ENCODE measurements at places on chromosomes 7 and 10.

DNA sequence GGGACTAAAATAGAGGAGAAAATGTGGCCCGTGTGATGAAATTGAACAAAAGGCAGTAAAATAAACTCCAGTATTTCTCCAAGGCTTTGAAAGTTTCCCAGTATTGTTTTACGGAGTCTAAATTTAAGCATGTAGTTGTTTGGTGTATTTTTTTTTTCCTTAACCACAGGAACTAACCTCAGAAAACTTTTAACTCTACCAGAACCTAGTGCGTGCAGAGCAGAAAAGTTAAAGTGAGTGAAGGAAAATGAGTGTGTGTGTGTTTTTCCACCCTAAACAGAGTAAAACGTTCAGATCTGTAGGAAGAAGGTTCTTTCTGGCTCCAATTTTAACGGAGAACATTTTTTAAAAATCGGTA is 812 bp downstream of the PROSER2 start:
- DNase-seq = no peak

DNA sequence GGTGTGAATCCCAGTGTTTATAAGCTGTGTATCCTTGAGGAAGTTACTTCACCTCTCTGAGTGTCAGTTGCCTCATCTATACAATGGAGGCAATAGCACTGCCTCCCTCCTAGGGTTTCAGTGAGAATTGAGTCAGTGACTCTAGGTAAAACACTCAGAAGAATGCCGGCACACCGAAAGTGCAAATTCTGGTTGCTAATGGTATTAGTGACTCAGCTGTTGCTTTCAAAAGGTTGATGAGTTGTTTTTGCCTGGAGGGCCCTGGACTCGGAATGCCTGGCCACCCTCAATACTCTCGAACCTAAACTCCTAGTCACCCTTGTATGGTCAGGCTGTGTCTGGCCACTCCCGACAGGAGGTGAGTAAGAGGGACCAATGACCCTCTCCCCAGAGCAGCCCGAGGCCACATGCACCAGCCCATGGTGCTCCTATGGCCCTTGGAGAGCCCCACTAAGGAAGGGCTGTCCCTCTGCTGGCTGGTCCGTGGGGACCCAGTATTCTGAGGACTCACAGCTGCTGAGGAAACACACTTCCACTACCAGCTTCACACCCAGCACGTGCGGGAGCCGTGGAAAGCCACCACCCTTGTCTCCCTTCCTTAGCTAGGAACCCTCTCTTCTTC is 60.2 kb downstream of the CALML3 start:
- peak; percentile 38 for DNase-seq

DNA sequence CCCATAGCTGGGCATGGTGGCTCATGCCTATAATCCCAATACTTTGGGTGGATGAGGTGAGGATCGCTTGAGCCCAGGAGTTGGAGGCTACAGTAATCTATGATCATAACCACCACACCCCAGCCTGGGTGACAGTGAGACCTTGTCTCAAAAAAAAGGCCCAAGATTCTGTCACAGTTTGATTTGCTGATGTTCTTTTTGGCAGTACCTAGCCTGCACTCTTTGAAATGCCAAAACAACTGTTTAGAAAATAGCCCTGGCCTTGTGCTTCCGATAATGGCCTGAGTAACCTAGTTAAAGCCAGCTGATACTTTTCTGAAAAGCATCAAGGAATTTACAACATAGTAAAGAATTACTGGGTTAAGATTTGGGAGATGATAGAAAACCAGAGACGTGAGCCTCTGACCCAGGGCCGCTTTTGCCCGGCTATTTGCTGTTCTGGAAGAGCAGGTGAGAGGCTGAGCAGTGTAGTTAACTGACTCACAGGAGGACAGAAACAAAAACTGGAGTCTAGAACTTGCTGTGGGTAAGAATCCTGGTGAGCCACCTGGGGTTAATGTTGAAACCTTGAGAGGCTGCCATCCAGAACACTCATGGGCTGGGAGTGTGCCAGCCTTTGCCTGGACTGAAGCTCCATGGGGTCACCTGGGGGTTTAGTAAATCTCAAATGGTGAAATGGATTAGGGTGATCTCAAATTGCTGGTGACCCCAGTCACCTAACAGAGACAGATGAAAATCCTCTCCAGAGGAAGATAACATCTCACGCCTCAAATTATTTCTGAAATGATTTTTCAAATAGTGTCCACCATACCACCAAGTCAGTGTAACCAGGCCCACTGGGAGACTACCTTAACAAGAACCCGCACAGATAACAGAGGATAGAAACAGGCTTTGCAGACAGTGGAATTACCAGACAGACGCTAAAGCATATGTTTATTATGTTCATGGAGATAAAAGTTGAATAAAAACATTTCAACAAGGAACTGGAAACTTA is 51.8 kb downstream of the GALNT11 start:
- DNase-seq = no peak

DNA sequence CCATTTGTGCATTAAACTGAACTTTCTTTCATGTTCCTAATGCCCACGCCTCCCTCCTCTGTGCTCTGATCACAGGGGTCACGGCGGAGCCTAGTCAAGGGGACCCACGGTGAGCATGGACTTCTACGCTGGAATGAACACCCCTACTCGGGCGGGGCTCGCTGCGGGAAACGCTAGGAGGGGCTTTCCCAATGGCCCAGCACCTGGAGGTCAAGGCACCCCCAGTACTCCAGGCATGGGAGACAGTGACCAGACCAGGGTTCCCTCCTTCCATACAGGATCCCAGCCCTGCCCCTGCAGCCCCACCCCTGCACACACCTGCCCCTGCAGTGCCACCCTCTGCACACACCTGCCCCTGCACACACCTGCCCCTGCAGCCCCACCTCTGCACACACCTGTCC is 27.1 kb upstream of the NKX6-2 start:
- no peak for DNase-seq

- DNase-seq = no peak
Measured at GRCh38 chr7:150321788-150322113, 1.4 kb upstream of the LRRC61 start.

- DNase-seq = no peak
Measured at GRCh38 chr7:144390481-144390880, 13.0 kb downstream of the NOBOX start.

GRCh38 chr7:80136261-80137055 is 1.8 kb downstream of the GNAI1 start:
- DNase-seq = no peak

- DNase-seq = peak; percentile 4
Measured at GRCh38 chr10:105950410-105950809, 1214.1 kb downstream of the SORCS1 start.

Data from T47D (cell line).